ENCODE measurements at places on chromosomes 5 and 9.
A peak's percentile ranks its signal among the peaks of the same experiment; 100 is the strongest.

DNA sequence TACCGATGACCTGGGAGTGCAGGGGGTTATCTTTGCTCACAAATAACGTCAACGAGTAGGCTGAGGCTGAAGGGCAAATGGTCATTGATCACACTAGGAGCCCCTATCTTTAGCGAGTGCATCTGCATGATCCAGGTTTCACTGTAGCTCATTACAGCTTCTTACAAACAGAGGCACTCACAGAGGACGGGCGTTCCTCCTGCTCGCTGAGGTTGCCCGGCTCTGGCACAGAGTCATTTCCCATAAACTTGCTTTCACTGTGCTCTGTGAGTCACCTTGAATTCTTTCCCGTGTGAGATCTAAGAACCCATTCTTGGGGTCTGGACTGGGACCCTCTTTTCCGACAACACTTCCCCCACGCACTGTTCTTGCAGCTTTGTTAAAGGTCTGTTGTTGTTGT lies 1.9 kb upstream of the PAEP start:
- DNase-seq: no peak

- DNase-seq: no peak
These were observed 31.6 kb downstream of the ENC1 start for GRCh38 chr5:74608736-74609601.

- no peak for DNase-seq
These were observed 20.6 kb upstream of the CAST start for GRCh38 chr5:96641368-96642280.

DNA sequence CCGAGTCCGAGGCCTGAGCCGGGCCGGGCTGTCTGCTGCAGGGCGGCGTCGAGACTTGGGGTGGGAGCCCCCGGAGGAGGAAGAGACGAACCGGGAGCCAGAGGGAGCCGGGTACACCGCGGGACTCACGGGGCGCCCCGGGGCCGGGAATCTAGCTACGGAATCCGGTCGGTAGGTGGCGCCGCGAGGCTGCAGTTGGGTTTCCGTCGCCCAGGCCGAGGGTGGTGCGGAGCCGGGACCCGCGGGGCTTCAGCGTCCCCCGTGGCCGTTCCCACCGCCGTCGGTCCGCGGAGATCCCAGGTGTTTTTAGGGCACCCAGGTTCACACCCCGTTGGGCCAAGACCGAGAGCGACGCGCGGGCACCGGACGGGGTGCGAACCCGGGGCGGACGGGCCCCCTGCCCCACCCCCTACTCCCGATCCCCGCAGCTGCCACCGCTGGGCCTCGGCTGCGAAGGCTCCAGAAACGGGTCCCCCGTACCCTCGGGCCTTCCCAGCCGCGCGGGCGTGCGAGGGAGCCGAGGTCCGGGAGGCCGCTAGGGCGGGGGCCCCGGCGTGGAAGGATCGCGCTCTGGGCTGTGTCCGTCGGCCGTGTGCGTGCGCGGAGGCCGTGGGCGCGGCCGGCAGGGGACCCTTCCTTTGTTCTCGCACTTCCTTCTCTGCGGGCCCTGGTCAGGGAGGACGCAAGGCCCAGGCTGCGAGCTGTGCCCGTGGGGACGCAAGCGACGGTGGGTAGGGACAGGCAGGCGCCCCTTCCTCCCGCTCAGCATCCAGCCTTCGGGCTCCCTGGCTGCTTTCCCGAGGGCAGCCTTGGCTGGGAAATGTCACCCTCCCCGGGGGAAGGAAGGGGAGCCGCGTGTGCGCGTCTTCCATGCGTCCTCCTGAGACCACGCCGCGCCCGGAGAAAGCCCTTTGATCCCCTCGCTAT lies 146.6 kb downstream of the GAPVD1 start:
- DNase-seq: peak; percentile 95

DNA sequence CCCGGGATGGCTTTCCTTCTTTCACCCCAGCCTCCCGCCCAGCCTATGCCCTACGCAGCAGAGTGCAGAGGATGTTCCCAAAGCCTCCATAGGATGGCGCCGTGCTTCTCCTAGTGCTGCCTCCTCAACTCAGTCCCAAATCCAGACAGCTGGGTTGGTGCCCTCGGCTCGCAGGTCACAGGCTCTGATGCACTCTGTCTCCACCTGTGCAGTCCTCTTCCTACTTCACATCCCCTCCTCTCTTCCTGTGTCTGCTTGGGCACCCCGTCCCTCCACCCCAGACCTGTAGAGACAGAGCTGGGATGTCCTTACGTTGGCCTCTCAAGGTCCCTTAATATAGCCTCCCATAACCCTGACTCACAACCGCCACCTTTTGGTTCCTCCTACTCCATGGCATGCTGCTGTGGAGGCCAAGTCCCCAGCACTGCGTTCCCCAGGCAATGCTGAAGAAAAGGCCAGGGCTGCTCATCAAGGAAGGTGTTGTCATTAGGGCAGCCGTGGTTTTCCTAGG lies 314.4 kb downstream of the GADD45G start:
- peak; percentile 65 for DNase-seq

DNA sequence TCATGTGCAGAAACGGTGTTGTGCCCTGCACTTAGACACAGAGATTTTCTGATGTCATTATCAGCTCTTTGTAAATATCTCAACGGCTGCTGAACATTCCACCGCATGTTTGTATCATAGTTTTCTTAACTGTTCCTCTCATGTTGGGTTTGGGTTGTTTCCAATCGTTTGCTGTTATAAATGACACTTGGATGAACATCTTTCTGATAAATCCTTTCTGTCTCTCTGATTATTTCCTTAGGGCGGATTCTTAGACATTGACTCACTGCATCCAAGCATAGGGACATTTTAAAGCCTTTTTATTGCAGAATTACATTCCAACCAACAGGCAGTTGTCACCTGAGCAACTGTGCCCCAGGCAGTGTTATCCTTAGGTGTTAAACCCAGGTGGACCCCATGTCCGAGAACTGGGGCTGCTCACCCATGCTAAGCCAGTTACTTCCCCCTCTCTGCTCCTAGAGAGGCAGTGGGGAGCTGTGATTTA lies 28.5 kb downstream of the COL5A1 start:
- no peak for DNase-seq

GRCh38 chr5:86665984-86666760 lies 48.4 kb downstream of the COX7C start:
- no peak for DNase-seq

DNA sequence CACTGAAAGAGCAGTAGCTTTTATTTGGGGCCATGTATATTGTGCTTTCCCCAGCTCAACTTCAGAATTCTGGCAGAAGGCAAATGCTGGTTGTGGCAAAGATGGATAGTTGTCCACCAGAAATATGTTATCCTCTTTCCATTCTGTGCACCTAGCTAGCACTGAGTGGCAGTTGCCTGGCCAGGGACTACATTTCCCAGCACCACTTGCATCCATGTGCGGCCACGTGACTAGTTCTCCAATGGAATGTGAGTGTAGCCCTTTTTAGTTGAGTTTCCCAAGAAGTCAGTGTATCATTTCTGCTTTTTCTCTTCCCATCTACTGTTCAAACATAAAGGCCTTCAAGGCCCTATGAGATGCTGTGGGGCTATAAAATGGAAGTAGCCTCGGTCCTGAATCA lies 354.0 kb upstream of the CLINT1 start:
- no peak for DNase-seq

DNA sequence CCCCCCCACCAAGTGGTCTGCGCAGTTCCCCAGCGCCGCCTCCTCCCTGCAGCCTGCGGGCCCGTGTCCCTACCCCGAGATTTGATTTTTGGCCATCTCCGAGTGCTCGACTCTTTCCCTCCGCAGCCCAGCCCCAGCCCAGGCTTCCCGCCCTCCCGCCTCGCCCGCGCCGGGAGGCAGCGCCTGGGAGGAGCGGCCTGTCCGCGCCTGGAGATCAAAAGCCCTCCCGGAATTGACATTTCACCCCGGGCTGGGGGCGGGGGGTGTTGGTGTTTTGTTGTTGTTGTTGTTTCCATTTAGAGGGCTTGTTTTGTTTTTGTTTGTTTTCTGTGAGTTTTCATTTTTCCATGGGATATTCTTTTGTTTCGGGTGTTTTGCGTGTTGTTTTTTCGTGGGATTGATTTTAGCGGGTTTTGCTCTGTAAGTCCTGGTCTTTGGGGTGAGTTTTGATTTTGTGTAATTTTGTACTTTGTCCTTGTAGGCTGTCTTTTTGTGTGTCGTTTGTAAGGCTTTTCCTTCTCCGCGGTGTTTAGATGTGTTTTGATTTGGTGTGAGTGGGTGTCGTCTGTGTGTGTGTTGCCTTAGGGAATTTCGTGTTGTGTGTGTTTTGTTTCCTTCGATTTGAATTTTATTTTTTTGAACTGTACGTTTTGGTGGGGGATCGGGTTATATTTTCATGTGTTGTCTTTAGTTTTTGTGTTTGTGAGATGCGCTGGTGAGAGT lies 1.7 kb upstream of the PAX5 start:
- DNase-seq: peak; percentile 51

GRCh38 chr5:41127967-41128690 lies 57.0 kb upstream of the MROH2B start:
- DNase-seq: no peak

DNA sequence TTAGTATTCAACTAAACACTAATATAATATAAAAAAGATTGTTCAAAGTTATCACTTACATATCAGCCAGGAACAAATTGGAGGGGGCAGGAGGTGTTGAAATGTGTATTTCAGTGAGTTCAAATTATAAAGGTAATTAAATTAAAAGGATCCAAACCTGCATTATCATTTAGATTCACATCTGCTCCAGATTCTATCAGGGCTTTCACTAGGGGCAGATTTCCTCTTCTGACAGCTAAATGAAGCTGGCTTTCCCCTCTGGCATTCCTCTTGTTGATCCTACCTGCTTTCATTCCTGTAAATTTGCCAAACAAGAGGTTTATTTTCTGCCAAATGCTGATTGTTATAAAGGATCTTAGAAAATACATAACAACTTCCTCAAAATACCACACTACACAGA lies 86.3 kb upstream of the GCNT4 start:
- DNase-seq: no peak

DNA sequence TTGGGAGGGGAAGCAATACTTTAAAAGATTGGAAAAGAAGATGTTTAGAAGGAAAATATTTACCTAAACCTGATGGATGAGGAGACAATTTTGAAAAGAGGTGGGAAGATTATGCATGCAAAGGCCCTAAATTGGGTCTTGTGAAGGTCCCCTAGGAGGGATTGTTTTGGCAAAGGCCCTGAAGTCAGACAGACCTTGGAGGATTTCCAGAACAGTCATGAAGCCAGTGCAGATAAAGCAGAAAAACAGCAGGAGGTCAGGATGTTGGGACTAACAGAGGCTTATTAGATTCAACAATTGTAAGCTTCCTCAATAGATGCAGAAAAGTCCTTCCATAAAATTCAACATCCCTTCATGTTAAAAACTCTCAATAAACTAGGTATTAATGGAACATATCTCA lies 361.0 kb upstream of the CDH6 start:
- no peak for DNase-seq

DNA sequence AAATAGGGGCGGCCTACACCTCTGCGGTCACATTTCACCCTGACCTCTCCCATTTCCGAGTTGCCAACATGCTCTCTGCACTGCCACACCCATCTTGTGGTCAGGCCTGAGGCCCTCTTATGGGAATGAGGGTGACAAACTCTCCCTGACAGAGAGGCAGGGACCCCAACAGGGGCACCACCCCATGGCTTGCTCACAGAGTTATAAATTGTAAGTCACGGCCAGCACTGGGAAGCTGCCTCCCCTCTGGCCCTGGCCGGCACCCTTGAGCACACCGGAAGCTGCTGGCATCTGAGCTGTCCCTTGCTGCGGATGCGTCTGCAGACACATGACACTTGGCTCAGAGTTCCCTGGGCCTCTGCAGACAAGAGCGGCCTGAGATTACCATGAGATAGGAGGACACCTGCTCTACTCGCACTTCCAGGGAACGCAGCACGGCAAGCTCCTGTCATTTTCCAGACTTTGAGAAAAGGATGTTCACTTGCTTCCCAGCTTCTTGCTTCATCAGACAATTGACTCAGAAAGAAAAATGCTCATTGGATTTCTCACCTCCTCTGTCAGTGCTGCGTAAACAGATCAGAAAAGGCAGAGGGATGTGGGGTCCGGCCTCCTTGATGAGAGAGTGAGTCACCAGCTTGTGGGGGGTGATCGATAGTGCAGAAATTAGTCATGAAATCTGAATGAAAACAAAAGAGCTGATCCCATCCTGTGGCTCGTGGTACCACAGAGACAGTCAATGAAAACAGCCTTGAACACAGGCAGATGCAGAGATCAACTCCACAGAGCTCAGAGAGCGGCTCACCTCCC lies 269.8 kb downstream of the SYK start:
- no peak for DNase-seq

All from GM20000 (cell line).